ENCODE measurements at places on chromosomes 16 and 17.

DNA sequence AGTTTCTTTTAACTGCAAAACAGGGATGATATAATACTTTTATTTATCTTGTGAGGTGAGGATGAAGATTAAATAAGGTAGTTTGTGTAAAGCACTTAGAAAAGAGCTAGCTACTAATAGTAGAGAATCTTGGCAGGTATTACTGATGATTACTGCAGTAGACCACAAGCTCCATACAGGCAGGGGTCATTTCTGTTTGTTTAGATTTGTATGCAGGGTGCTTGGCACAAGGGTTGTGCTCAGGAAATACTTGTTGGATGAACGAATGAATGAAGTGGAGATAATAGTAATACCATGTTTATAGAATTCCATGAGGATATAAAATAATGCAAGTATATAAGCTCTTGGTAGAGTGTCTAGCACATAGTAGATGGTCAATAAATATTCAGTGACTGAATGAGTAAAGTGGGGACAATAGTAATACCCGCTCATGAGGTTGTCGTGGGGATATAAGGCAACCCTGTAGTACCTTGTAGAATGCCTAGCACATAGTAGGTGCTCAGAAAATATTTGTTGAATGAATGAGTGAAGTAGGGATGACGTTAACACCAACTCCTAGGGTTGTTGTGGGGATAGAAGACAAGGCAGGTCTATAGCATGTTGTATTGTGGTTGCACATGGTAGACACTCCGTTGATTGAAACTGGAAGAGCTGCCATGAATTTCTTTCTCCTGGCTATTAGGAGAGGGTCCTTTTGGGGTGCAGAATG, 83.0 kb downstream of the ABCC1 start:
- no peak for DNase-seq

DNA sequence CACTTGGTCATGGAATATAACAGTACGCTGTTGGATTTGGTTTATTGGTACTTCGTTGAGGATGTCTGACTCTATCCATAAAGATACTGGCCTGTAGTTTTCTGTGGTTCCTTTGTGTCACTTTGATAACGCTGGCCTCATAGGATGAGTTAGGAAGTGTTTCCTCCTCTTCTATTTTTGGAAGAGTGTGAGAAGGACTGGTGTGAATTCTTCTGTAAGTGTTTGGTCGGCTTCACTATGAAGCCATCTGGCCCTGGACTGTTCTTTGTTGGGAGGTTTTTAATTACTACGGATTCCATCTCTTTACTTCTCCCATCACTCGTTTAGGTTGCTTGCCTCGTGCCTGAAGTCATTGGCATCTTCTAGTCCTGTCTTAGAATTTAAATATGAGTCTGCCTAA, 117.3 kb downstream of the OR1D5 start:
- no peak for DNase-seq

DNA sequence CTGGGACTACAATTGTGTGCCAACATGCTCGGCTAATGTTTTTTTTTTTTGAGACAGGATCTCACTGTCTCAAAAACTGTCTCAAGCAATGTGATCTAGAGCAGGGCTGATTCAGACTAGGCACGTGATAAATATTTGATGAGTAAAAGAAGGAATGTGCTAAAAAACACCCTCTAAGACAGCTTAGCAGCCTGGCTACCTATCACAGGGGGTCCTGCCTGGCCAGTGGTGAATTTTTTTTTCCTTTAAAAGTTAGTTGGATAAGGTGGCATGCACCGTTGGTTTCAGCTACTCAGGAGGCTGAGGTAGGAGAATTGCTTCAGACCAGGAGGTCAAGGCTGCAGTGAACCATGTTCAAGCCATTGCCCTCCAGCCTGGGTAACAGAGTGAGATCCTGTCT, 14.8 kb upstream of the GPATCH8 start:
- no peak for DNase-seq

GRCh38 chr16:85851034-85851785, 47.8 kb upstream of the IRF8 start:
- DNase-seq = no peak

DNA sequence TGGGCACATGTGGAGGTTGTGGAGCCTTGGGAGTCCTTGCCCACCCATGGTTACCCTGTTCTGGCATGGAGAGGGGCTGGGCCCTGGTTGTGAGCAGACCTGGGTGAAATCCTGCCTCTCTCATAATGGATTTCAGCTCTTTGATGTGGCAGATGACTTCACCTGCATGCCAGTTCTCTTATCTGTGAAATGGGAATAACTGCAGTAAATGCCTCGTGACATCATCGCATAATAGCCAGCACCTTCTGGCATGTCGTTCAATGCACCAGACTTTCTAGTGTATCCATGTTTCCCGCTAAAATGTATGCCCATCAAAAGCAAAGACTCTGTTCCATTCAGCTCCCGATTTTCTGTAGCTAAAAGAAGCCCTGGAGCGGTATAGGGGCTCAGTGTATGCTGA, 197.6 kb downstream of the MAF start:
- DNase-seq = no peak

DNA sequence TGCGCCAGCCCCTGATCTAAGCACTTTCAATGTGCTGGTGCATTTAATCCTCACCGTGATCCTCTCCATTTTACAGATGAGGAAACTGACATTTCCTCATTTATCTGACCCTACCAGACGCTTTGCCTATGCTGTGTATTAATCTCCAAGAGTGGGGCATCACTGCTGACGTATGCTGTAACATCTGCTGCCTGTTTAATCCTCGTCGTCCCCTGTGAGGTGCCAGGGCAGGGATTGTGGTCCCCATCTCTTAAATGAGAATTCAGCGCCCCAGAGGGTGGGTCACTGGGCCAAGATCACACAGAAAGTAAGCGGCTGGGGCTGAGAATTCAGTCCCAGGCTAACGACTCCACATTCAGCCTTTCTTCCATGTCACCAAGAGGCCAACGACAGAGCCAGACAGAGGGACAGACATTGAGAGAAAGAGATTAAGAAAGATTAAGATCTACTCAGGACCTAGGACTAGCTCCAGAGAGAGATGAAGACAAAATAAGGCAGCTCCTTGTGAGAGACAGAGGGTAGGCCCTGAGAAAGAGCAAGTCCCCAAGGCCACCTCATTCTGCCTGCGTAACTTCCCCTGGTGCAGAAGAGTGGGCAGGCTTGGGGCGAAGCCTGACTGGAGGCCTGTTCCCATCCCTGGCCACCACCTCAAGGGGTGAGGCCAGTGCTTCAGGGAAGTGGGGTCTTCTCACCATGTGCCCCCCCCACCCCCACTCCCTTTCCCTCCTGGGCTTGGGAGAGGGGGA, 13.5 kb downstream of the CACNA1G start:
- DNase-seq = no peak

- DNase-seq = no peak
Observed at GRCh38 chr17:60138769-60139437, 10.9 kb upstream of the CA4 start.

DNA sequence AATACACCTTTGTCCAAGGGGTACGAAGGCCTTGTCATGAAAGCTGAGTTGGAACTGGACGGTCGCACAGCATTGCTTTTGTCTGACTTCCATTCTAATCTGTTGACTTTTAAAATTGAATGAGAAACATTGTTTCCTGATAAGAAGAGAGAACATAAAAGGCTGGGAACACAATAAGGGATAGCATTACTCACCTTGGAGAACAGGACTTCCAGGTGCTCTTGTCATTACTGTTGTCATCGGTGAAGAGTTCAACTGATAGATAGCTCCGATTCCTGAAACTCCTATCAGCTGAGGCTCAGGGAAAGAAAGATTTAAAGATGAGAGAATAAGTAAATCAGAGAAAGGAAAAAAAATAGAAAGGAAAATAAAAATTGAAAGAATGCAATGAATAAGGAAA, 351.1 kb downstream of the KCNJ2 start:
- no peak for DNase-seq

DNA sequence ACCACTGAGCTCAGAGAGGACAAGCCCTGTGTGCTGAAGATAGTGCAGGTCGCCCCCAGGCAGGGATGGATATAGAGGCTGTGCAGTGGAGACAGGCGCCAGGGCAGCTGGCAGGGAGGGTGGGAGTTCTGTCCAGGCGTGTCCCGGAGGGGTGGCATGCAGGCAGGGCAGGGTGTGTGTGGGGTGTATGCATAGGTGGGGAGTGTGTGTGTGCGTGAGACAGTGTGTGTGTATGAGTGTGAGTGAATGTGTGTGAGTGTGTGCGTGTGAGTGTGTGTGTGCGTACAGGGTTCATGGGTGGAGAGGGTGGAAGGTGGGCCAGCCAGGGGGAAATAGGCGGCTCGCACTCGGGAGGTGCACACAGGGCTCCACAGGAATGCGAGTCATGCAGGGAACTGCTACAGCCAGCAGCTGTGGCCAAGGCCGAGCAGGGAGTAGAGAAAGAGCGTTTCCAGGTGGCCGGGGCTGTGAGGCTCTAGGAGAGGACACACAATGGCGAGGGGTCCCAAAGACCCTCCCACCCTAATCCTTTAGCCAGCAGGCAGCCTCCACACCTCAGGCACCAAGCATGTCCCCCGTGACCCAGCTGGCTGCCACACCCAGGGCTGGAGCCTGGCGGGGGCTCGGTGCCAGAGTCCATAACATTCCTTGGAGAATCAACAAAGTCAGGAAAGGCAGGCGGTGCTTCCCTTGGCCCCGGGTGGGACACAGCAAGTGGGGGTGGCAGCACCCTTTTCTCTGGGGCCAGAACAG, 4.6 kb downstream of the PLCD3 start:
- no peak for DNase-seq

DNA sequence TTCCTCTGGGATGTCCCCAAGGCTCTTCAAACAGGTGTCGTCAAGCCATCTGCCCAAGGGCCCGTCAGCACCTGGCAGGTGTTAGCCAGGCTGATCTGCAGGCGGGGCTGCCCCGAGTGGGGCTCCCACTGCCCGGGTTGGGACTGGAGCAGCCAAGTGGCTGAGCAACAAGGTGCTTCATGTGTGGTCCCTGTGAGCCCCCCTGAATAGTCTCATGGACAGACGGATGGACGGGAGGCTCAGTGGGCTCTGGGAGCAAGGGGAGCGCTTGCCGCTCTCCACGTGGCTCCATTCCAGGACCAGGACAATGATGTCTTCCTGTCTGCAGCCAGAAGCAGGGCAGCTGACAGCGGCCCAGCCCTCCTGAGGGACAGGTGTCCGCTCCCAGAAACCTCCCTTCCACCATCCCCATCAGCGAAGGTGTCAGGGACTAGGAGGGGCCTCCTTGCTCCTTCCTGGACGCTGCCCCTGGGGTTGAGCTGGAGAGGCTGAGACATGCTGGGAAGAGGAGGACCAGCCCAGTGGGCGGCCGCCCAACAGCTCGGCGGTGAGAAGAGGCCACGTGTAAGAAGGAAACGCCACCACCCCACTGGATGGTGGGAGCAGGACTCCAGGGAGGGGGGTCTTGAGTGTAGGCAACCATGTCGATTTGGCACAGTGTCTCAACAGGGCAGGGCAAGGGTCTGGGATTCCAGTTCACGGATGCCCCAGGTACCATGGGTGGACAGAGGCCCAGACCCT, 9.6 kb downstream of the SNAI3 start:
- no peak for DNase-seq

DNA sequence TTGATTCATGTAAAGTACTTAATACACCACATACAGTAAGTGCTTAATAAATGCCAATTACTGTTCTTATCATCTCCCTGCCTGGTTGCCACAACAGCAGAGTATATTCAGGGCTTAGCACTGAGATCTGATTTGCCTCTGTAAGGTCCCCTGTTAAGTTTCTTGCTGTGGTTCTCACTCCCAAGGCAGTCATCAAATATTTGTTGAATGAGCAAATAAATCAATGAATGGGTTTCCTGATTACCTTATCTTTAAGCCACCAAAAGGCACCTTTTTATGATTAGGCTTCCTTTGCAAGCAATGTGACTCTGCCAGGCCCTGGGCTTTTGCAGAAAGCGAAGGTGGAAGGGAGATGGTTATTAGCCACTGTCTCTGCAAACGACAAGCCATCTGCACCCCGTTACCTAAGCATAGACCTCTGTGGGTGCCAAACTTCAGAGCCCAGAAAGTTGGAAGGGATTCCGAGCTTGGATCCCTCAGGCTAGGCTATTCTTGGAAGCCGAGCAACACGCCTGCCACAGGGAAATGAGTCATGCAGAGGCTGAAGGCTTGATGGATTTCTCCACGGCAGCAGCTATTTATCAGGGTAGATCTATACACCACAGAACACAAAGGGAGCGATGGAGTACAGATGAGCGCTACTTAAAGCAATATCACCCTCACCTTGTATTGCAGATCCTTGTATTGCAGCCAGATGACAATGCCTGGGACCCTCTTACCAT, 102.0 kb downstream of the GRIN2A start:
- DNase-seq = no peak

DNA sequence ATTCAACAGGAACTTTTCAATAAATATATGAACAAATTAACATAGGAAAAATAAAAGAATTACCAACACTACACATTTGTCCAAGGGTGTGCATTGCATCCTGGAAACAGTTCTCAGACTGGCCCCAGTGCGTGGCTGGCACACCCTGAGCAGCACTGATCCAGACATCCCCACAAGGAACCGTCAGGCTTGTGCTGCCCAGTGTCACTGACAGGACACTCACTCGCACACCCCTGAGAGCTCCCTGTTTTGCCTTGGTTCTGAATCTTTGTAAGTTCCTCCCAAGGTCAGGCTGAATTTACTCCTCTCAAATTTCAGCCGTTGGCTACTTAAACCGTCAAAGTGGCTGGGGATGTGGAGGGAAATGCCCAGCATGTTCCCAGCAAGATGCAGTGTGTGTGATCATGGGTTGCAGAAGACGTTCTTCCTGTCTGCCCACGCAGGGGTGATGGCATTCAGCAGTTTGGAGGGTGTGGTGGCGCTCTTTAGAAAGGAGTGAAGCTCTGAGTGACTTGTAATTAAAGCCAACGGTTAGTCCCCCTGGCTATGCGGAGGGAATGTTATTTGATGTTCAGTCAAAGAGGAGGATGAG, 1.7 kb downstream of the MT2A start:
- DNase-seq = no peak

GRCh38 chr17:76578376-76578775, 7.3 kb downstream of the ST6GALNAC2 start:
- DNase-seq = no peak

DNA sequence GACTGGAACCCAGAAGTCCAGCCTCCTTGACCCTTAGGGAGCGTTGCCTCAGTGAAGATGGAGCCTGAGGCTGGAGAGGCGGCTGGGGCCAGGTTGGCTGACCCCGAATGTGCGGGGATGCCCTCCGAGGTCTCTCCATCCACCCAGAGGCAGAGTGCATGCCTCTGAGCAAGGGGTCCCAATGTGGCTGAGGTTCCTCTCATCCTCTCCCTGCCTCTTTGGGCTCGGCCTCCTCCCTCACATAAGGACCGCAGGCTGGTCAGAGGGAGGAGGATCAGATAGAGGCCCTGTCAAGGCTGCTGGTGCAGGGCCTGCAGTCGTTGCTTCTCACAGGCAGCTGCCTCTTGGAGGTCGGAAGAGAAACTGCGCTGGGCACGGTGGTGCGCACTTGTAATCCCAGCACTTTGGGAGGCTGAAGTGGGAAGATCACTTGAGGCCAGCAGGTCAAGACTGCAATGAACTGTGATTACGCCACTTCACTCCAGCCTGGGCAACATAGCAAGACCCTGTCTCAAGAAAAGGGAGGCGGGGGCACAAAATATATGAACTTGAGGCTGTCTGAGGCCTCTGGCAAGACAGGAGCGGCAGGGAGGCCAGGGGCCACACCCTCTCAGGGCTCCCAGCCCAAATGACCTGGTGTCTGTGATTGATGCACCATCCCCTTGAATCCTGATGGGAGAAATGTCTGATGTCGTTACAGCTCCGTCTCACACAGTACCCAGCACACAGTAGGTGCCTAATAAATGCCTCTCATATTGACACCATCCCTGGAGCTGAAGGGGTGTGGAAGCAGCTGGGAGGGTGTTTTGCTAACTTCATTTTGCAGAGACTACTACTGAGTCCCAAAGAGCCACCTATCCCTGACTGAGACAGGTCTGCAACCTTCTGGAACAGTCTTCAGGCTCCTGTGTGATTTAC, 220.1 kb upstream of the GSE1 start:
- no peak for DNase-seq

- DNase-seq = no peak
Observed at GRCh38 chr16:17283016-17283415, 187.7 kb downstream of the XYLT1 start.

Measured in GM12892 (cell line).